A673 (cell line): ENCODE measurements at places on chromosomes 13 and 19.

GRCh38 chr13:35700671-35701070 lies 224.2 kb upstream of the MAB21L1 start:
- no peak overlapping the region for H3K4me3 ChIP-seq
- H3K27ac ChIP-seq, result no peak overlapping the region
- H3K4me1 ChIP-seq, result no peaks in the 10 kb centered on the region
- no peak for DNase-seq
- H3K36me3 ChIP-seq, result no peaks in the 10 kb centered on the region

DNA sequence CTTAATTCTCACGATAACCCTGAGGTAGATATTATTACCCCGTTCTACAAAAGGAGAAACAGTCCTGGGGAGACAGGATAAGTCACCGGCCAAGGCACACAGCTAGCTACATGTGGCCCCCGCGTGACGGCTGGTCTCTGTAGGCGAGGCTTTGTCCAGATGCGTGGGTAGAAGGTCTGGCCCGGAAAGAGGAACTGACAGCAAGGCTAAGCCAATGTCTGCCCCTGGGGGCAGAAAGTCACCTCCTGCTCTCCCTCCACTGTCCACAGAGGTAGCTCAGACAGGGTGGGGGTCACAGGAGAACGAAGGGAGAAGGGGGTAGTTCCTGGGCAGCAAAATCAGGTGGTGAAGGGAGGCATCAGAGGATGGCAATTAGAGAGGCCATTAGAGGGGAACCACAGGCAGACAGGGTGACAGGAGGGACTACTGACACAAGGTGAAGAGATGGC lies 1.8 kb downstream of the APOC4 start:
- no peaks in the 10 kb centered on the region for H3K36me3 ChIP-seq
- no peaks in the 10 kb centered on the region for H3K4me1 ChIP-seq
- H3K27ac ChIP-seq, result no peak overlapping the region
- no peak overlapping the region for H3K4me3 ChIP-seq
- no peak for DNase-seq

DNA sequence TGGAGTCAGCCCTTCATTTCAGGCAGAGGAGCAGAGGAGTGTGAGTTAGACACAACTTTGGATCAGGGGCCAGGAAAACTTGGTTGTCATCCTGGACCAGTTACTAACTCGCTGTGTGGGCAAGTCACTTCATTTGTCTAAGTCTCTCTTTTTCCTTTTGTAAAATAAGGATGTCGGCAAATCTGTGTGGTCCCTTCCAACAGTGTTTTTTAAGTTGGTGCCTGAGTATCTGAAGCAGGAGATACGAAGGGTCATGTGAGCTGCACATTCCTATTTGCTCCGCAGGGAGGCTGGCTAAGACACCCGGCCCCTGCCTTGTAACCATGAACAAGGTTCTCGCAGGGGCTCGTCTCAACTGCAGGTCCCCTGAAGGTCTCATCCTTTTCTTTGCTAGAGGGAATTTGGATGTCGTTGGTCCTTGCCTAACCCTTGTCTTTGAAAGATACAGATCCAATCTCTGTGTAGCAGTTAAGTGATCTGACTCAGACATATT lies 64.3 kb downstream of the LRCH1 start:
- H3K4me3 ChIP-seq, result no peak overlapping the region
- no peaks in the 10 kb centered on the region for H3K27me3 ChIP-seq
- H3K36me3 ChIP-seq, result no peaks in the 10 kb centered on the region
- no peak overlapping the region for H3K27ac ChIP-seq

GRCh38 chr13:28659621-28659970 lies 666 bp downstream of the POMP start:
- H3K36me3 ChIP-seq, result peaks cover 32% of the 10 kb centered on the region
- H3K4me3 ChIP-seq, result peak overlapping the region; percentile 97
- no peak for DNase-seq
- H3K4me1 ChIP-seq, result peaks cover 24% of the 10 kb centered on the region

GRCh38 chr13:98942485-98942884 lies 35.4 kb downstream of the DOCK9 start:
- no peaks in the 10 kb centered on the region for H3K27me3 ChIP-seq
- DNase-seq, result no peak
- no peaks in the 10 kb centered on the region for H3K36me3 ChIP-seq
- no peak overlapping the region for H3K27ac ChIP-seq
- no peaks in the 10 kb centered on the region for H3K4me1 ChIP-seq

DNA sequence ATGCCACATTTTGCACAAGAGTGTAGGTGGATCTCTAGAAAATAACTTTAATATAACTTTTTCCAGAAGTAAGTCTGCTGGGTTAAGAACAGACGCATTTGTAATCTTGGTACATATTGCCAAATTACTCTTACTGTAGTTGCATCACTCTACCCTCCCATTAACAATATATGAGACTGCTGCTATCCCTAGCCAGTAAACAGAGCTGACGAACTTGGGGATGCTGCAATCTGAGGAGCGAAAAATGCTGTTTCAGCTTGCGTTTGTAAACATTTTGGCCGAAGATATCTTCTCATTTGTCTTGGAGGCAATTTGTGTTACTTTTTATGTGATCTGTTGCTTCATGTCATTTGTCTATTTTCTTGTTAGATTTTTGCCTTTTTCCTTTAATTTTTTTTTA lies 1482.8 kb downstream of the OLFM4 start:
- DNase-seq, result no peak
- H3K4me3 ChIP-seq, result no peak overlapping the region
- H3K27me3 ChIP-seq, result no peaks in the 10 kb centered on the region
- no peak overlapping the region for H3K27ac ChIP-seq
- H3K36me3 ChIP-seq, result no peaks in the 10 kb centered on the region
- H3K4me1 ChIP-seq, result no peaks in the 10 kb centered on the region

DNA sequence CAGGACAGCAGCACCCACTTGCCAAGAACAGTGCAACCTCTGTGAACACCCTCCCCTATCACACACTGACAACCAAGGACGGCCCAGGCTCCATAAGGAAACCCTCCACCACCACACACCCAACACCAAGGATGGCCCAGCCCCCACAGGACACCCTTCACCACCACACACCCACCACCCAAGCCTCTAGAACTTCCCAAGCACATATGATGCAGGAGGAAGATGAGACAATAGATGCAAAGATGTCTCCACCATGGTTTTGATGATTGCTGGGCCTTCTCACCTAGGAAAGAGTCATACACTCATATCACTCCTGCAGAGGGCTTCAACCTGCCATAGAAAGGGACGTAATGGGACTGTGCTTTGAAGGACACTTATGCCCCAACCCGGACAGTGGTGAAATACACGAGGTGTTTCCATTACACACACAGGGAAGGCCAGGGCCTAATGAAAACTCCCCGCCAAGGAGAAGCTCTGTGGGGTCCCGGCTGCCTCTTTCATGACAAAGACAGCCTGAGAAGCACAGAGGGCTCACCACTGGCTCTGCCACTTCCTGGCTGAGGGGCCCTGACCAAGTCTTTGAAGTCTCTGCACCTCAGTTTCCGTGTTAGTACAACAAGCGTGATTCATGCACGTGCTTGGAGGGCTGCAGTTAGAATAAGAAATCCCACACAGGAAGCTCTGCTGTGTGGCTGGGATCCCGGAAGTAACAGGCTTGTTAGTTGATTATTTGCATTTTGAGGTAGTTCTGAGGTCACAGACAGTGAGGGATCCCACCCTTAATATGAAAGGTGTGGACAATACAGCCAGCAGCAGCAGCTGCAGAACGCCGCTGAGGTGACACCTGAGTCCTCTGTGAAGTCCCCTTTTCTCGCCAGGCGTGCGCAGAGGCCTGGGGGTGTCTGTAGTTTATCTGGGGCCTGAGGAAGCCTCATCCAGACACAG lies 61.9 kb upstream of the ATP12A start:
- no peak for DNase-seq
- H3K4me1 ChIP-seq, result no peaks in the 10 kb centered on the region
- H3K27me3 ChIP-seq, result no peaks in the 10 kb centered on the region
- H3K36me3 ChIP-seq, result no peaks in the 10 kb centered on the region
- no peak overlapping the region for H3K27ac ChIP-seq
